ENCODE measurements at places on chromosomes 13 and 19. TPM values are rescaled to one million over a fixed set of nuclear protein-coding genes. Genes with fewer than 3 reads are reported as not detected.

The TNNT1 gene
- 9.3 TPM for total RNA-seq

The KIR2DL1 gene
- total RNA-seq = not detected

The PRDX2 gene
- 159 TPM for total RNA-seq

The ZSCAN4 gene
- not detected for total RNA-seq

The APC2 gene
- total RNA-seq = 0.12 TPM

The INAFM1 gene
- 3.2 TPM for total RNA-seq

The KLK13 gene
- not detected for total RNA-seq

The ASF1B gene
- 16.7 TPM for total RNA-seq

All from uterus (tissue), 4 donors.